Upper lobe of left lung (tissue), 6 donors: ENCODE measurements at places on chromosomes 4 and X. TPM values are rescaled to one million over a fixed set of nuclear protein-coding genes. Genes with fewer than 3 reads are reported as not detected.

C4orf36 gene
- total RNA-seq: 2.5 TPM

MAP7D2 gene
- 0.39 TPM for total RNA-seq

DDIT4L gene
- 0.37 TPM for total RNA-seq

PORCN gene
- total RNA-seq: 12.6 TPM

NXT2 gene
- total RNA-seq: 7.3 TPM

CLGN gene
- 2.9 TPM for total RNA-seq

DNA sequence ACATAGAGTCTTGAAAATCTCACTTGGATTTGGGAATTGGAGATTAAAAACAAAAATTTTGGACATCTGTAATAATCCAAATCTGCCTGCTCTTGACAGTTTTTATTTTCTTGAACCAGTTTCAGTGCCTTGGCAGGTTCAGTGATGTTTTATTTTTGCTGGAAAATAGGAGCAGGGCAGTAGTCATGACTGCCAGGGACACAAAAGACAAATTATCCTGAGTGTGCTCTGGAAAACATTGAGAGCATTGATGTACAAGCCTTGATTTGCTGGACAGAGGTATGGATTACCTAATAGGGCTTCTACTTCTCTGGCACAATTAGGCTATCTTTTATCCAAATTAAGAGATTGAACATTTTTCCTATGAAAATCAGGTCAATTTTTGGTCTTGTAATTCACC lies 123.4 kb upstream of the SFRP2 start:
- no peak overlapping the region for H3K4me3 ChIP-seq
- no peak for DNase-seq
- H3K36me3 ChIP-seq: no peaks in the 10 kb centered on the region
- H3K27ac ChIP-seq: no peak overlapping the region

DNA sequence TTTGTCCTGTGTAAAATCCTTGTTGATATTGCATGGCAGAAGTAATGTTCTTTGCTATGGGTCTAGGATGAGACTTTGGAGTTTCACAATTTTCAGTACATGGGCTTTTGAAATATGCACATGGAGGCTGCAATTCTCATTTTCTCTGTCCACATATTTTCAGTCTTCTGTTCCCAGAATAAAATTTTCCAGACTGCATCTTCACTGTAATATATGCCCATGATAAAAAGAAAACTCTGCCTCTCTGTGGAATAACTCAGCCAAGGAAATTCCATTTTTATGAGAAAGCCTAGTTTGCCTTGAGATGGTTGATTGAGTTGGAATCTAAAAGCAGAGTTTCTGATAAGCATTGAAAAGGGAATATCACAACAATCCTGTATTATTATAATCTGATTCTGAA lies 601.4 kb upstream of the AADAT start:
- no peaks in the 10 kb centered on the region for H3K4me1 ChIP-seq
- H3K27ac ChIP-seq: no peak overlapping the region
- no peaks in the 10 kb centered on the region for H3K27me3 ChIP-seq
- H3K36me3 ChIP-seq: no peaks in the 10 kb centered on the region
- DNase-seq: no peak

DNA sequence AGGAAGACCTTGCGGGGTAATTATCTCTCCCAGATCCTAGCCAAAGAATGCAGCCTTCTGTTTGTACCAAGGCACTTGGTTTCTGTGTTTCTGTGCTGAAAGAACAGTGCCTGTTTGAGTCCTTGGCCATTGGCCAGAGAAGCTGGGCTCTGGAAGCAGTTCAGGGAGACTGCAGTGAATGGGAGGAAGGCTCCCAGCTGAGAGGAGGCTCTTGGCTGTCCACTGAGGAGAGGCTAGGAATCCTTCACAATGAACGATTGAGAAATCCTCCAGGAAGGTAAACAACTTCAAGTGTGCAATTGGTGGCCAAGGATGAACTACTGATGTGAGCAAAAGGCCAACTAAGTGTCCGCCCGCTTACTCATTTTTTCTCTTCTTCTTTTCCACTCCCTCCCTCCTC lies 61.3 kb downstream of the HS3ST1 start:
- peak; percentile 27 for DNase-seq
- H3K36me3 ChIP-seq: no peaks in the 10 kb centered on the region
- H3K4me3 ChIP-seq: no peak overlapping the region
- no peaks in the 10 kb centered on the region for H3K4me1 ChIP-seq

DNA sequence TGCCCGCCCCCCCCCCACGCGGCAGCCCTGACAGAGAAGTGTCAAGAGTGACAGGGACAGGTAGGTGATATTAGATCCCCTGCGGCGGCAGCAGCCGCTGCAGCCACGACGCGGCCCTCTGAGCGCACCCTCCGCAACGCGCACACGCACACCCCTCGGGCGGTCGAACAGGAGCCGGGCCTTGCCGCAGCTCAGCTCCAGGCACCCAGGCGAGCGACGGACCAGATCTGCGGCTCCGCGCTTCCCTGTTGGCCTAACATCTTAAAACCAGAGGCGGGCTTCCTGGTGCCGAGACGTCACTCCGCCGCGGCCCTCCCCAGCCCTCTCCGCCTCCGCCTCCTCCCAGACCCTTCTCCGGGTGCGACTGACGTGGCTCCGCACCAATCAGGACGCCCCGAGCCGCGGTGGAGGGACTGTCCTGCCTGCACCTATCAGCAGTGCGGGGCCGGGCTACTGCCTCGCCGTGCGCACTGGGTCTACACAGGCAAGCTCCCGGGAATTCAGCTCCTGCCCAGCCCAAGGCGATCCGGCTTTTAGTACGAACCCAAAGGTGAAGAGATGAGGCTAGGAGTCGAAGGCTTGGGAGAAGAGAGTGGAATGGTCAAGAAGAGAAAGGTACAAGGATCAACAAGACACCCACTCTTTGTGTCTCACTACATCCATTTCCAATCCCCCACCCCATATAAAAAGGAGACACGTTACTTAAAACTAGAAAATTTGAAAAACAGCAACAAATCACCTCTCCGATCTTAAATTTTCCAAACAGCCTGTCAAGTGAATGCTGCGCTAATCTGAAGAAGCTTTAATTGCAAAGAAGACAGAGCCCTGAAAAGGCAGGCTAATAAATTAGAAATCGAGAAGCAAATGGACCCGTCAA lies at the start of gene PITX2:
TSS of gene PITX2 (minus strand) at position 237 of the 877 bp plus-strand sequence. CDS start 617 bp downstream, outside the sequence.
- peak; percentile 92 for DNase-seq
- no peak within 1 kb of the TSS for H3K4me3 ChIP-seq
- H3K4me1 ChIP-seq: peaks cover 21% of the 10 kb centered on the region
- H3K27me3 ChIP-seq: peaks cover 87% of the 10 kb centered on the region
- no peak within 1 kb of the TSS for H3K27ac ChIP-seq

DNA sequence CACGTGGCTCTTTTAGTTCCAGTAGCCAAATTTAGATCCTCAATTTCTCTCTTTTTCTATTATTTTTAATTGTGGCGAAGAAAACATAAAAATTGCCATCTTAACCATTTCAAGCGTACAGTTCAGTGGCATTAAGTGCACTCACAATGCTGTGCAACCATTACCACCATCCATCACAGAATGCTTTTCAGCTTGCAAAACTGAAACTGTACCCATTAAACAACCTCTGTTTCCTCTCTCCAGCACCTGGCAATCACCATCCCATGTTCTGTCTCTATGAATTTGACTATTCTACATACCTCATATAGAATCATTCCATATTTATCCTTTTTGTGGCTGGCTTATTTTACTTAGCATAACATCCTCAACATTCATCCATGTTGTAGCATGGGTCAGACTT lies 74.9 kb downstream of the METTL14 start:
- no peak overlapping the region for H3K4me3 ChIP-seq
- H3K27ac ChIP-seq: no peak overlapping the region
- no peak for DNase-seq
- H3K27me3 ChIP-seq: no peaks in the 10 kb centered on the region
- H3K36me3 ChIP-seq: no peaks in the 10 kb centered on the region

GRCh38 chrX:65196758-65197360 lies 220.6 kb upstream of the ZC4H2 start:
- DNase-seq: peak; percentile 42
- H3K27me3 ChIP-seq: peaks cover 5% of the 10 kb centered on the region
- no peaks in the 10 kb centered on the region for H3K36me3 ChIP-seq
- H3K27ac ChIP-seq: no peak overlapping the region
- H3K4me1 ChIP-seq: no peaks in the 10 kb centered on the region
- H3K4me3 ChIP-seq: no peak overlapping the region

DNA sequence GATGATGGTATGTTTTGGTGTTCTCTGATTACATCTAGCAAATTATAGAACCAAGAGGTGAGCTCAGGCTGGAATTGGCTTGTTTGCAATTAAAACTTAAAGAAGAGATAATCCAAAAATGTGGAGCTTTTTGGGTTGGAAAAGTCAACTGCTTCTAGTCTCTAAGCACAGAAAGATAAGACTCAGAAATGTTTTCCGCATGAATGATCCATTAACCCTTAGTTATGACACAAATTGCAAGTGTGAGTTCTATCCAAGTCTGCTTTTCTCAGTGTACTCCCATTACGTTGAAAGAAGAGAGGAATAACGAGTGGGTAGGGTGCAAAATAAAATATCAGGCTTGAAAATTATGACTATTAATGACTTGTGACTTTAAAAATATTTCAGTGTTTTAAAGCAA lies 38.5 kb downstream of the HPGD start:
- no peaks in the 10 kb centered on the region for H3K36me3 ChIP-seq
- no peak for DNase-seq
- no peak overlapping the region for H3K27ac ChIP-seq
- no peaks in the 10 kb centered on the region for H3K4me1 ChIP-seq

- H3K27ac ChIP-seq: no peak overlapping the region
- DNase-seq: no peak
- no peaks in the 10 kb centered on the region for H3K36me3 ChIP-seq
- peaks cover 14% of the 10 kb centered on the region for H3K4me1 ChIP-seq
- no peaks in the 10 kb centered on the region for H3K27me3 ChIP-seq
- no peak overlapping the region for H3K4me3 ChIP-seq
Observed at GRCh38 chr4:20622701-20623100, 77.6 kb upstream of the PACRGL start.

DNA sequence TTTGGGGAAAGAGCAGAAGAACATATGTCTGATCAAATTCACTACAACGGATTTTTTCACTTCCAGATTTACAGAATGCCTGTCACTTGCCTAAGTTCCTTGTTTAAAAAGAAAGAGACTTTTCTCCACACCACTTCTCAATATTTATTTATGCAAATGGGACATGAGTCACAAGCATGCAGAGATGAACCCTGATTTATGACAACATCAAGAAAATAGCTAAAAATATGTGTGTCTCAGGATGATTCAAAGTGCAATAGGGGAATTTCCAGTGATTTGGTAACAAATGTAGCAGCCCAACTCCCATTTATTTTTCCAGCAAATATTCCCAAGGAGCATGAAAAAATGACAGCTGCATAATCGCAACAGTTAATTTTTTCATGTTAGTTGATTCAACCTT lies 180.4 kb upstream of the FAT1 start:
- DNase-seq: no peak
- H3K27ac ChIP-seq: no peak overlapping the region
- H3K4me1 ChIP-seq: peaks cover 8% of the 10 kb centered on the region
- no peaks in the 10 kb centered on the region for H3K36me3 ChIP-seq
- no peak overlapping the region for H3K4me3 ChIP-seq

- H3K36me3 ChIP-seq: no peaks in the 10 kb centered on the region
- H3K27me3 ChIP-seq: no peaks in the 10 kb centered on the region
- DNase-seq: no peak
- H3K27ac ChIP-seq: no peak overlapping the region
- H3K4me1 ChIP-seq: peaks cover 2% of the 10 kb centered on the region
- no peak overlapping the region for H3K4me3 ChIP-seq
Observed at GRCh38 chr4:167239627-167240026, 5.3 kb upstream of the SPOCK3 start.

- no peak overlapping the region for H3K4me3 ChIP-seq
- no peaks in the 10 kb centered on the region for H3K27me3 ChIP-seq
- peaks cover 19% of the 10 kb centered on the region for H3K36me3 ChIP-seq
Observed at GRCh38 chr4:1243451-1244080, 5.4 kb downstream of the CTBP1 start.

GRCh38 chr4:92120810-92121498 lies 182.8 kb upstream of the GRID2 start:
- no peaks in the 10 kb centered on the region for H3K27me3 ChIP-seq
- DNase-seq: no peak
- H3K4me3 ChIP-seq: no peak overlapping the region
- no peaks in the 10 kb centered on the region for H3K4me1 ChIP-seq
- H3K36me3 ChIP-seq: no peaks in the 10 kb centered on the region

DNA sequence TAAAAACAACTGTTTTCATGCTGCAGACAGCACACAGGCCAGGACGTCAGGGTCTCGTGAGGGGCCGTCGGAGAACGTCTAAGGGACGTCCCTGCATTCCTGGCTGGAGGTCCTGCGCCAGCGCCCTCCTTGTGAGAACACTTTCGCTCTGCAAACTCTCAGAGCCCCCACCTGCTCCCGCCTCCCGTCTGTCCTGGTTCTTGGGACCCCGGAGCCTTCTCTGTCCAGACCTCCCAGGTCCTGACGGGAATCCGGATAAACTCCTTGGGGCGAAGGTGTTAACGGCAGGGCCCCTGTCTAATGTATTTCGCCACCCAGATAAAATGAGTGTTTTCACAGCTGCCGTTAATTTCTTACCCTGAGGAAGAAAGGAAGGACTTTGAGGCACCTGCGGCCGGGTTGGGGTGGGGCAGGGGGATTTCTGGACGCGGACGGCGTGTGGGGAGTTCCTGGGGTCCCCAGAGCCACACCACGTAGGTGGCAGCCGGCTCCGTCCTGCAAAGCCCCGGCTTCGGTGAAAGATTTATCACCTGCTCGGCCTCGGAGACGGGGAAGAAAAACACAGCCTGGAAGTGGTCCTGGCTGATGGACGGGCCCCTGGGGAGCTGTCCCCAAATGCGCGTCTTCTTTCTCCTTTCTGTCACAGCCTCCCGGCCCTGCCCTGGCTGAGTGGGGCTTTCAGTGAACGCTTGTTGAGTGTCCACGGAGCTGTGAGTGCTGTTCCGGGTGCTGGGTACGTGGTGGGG lies 35.1 kb upstream of the PPP2R3B start:
- no peak for DNase-seq
- no peaks in the 10 kb centered on the region for H3K36me3 ChIP-seq
- H3K4me1 ChIP-seq: no peaks in the 10 kb centered on the region
- no peak overlapping the region for H3K27ac ChIP-seq
- no peaks in the 10 kb centered on the region for H3K27me3 ChIP-seq

DNA sequence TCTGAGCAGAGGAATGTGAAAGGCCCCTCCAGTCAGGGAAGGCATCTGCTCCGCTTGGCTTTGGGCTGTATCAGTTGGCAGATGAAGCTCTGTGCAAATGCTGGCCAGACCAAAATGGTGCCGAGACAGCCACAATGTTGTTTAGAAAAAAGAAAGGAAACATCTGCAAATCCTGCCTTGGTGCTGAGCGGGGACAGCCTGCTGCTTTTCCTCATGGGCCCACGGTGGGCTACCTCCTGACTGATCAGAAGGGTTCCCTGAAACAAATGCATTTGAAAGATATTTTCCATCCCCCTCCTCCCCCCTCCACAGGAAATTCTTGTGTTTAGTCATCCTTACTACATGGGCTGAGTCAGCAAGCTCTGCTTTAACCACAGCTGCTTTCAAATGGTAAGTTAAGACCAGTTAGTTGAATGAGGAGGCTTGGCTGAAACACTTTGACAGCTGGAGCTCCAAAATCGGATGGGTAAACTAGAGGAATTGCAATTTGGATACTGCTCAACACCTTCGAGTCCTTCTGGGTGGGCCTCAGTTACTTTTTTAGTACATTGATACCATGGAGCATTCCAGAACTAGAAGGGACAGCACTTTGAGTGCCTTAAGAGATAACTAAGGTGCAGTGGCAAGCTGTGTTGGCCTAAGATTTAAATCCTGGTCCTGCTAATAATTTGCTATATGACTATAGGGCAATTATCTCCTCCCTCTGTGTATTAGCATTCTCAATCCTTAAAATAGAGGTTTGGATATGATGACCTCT lies 36.0 kb downstream of the PLAC1 start:
- no peaks in the 10 kb centered on the region for H3K36me3 ChIP-seq
- no peak for DNase-seq
- H3K27ac ChIP-seq: no peak overlapping the region
- H3K4me3 ChIP-seq: no peak overlapping the region

- no peaks in the 10 kb centered on the region for H3K36me3 ChIP-seq
- no peak overlapping the region for H3K27ac ChIP-seq
- H3K4me3 ChIP-seq: no peak overlapping the region
- DNase-seq: no peak
Observed at GRCh38 chr4:105670684-105671083, 37.8 kb downstream of the INTS12 start.
